ENCODE measurements at places on chromosomes 6 and 20. TPM values are rescaled to one million over a fixed set of nuclear protein-coding genes. Genes with fewer than 3 reads are reported as not detected.

The UST gene
- 6.3 TPM for polyA plus RNA-seq

The TFAP2D gene
- not detected for polyA plus RNA-seq

The LAMP5 gene
- polyA plus RNA-seq = 0.25 TPM

The CDKN1A gene
- polyA plus RNA-seq = 131 TPM

The IRAK1BP1 gene
- 5.2 TPM for polyA plus RNA-seq

DNA sequence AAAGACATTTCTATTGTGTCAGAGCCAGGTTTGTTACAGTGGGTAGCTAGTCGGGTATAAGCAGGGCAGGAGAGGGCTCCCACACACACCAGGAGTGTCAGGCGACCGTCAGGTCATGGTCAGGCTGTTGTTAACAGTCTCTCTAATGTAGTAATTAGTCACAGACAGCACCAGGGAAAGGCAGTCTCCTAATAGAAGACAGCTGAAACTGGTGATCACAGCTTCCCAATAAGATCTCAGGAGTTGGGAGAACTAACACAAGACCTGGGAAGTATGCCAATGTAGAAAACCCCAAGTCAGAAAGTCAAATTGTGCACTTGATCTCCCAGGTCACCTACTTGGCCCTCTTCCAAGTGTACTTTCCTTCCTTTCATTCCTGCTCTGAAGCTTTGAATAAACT is 53.0 kb upstream of the GPR6 start:
- DNase-seq = no peak

GRCh38 chr6:168623736-168624135 is 182.8 kb downstream of the SMOC2 start:
- DNase-seq = no peak

DNA sequence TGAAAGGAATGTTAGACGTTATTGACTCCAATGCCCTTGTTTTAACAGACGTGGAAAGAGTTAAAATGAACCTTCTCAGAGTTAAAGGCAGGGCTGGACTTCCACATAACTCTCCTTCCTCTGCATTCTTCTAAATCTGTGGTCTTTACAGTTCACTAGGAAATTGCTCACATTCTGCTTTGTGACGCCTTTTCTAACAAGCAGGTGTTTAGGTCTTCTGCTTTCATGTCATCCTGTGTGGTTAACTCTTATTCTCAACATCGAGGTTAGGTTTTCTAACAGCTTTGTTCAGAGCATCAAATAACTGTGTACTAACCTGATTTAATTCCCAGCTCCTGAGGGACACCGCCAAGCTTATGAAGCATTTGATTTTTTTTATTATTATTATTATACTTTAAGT is 81.3 kb upstream of the NT5E start:
- no peak for DNase-seq

GRCh38 chr20:8473459-8473858 is 341.4 kb downstream of the PLCB1 start:
- peak; percentile 15 for DNase-seq

DNA sequence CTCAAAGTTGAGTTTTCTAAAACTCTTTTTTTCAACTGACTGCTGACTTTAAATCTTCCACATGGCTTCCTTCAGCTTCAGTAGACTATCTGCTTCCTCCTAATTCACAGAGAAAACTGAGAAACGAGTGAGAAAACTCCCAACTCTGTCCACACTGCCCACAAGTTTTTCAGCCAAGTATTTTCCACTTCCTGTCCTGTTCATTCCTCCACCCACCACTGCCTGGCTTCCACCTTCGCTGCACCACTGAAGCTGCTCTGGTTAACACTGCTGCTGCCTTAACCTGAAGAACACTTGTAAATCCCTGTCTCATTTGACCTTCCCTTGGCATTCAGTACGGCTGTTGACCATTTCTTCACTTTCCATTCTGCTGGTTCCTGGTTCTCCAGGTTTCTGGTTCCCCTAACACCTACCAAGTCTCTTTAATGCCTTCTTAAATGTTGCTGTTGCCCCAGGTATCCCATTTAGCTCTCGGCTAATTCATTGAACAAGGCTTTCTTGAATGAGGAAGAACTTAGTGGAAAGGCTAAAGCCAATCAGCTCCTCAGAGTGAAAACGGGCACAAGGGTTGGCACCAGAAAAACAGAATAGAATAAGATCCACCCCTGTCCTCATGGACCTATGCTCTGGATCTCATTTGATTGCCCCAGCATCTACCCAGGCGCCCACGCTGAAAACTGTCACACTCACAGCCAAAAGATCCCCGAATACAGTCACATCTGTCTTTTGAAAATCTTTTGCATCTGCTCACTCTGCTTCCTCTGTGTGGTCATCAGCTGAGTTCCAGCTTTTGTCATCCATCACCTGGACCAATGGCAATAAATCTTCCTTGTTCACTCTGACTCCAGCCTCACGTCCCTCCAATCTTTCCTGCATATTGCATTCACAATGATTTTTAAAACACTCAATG is 104.4 kb upstream of the TAB2 start:
- no peak for DNase-seq

DNA sequence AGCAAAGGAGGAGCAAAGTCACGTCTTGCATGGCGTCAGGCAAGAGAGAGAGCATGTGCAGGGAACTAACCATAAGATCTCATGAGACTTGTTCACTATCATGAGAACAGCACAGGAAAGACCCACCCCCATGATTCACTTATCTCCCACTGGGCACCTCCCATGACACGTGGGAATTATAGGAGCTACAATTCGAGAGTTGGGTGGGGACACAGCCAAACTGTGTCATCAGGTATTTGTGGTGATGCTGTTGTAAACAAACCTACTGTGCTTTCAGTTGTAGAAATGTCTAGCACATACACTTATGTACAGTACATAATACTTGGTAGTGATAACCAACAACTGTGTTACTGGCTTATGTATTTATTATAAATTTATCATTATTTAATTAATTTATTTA is 128.3 kb downstream of the UTRN start:
- DNase-seq = no peak

DNA sequence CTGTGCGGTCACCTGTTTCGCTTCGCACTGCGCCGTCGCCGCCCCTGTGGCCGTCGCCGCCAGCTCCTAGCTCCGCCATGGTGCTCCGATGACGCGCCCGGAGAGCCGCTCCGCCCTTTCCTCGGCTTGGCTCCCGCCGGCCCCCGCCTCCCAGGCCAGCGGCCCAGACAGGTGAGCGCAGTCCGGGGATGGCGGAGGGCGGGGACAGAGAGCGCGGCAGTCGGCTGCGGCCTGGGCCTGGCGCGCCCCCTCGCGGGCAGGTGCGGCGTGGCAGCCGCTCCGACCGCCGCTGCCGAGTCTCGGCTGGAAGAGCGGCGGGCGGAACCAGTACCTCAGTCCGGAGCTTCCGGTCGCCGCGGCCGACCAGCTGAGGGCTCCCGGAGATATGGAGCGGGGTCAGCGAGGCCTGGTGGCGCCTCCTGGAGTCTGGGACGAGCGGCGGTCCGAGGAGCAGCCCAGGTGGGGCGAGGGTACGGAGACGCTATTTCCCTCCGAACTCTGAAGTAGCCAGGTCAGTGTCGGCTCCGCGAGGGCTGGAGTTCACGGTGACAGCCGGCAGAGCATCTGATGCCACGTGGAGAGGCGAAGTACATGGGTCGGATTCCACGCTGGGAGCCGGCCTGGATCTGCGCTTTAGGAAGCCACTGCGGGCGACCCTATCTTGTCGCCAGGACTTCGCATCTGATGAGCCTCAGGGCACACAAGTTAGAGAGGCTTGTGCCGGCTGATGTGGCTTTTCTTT is at the start of gene MAP7:
Gene MAP7 (minus strand): TSS at position 93 of the 742 bp plus-strand sequence. CDS start 14 bp downstream, at position 79.
- peak; percentile 14 for DNase-seq

- DNase-seq = no peak
These were observed 6.2 kb downstream of the VPS16 start for GRCh38 chr20:2846698-2847097.

DNA sequence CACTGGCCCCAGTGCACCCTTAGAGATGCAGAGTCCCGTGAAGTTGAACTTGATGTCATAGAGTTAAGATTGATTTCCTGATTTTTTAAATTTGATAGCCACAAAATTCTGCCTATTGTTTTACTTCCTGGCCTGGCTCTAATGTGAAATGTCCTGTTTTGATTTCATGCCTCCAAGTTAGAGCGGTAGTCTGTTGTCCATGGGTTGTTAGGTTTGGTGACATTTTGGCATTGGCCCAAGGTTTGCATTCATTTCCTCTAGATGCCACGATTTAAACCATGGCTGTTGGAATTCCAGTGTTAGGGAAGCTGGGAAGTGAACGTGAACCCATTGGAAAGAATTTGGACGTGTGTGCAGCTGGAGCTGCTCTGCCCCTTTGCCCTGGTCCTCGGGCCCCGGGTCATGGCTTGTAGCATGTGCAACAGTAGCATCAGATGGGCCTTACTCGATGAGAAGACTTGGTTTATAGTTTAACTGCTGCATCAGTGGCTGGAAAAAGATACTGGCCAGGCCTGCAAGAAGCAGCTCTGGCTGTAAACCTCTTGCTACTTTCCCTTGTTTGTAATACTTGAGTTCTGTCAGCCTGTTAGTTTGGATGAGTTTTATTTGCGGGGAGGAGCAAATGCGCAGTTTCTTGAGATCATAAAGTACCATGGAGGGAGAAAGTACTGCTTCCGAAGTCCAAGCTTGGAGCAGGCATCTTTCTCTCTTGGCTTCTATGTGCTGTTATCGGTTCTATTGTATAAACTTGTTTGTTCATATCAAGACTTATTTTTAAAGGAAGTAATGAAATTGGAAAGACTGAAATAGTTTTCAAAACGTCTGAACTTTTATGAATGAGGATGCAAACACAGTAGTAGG is 121.4 kb upstream of the CLDN20 start:
- no peak for DNase-seq

DNA sequence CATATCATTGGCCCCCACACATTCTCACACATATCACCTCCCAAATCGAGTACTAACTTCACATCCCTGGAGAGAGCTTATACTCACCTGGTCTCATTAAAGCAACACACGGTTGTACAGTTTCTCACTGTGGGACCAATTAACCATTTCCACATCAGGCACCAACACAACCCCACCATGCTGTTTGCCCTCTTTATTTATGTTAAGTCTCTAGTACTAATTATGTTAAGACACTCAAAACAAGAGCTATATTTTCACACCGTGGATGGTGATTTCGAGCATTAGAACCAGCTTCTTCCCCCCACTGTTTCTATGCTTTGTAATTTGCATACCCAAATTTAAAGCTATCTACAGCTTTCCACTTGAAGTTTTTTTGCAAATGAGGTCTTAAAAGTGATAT is 6.3 kb downstream of the SCML4 start:
- DNase-seq = no peak

DNA sequence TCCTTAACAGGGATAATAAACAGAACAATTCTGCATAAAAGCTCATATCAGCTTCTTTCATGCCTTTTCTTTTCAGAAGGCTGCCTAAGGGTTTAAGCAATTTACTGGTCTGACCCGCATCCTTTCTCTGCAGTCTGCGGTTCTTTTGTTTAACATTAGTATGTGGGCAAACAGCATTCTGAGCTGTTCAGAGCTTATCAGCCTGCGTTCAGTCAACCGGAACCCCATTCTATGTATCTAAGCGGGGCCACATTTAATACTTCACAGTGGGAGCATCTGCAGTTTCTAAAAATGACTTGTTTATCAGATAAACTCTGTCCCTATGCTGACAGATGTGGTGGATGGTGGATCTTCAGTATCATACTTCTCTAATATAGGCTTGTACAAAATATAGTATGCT is 758.9 kb upstream of the MMS22L start:
- DNase-seq = no peak

DNA sequence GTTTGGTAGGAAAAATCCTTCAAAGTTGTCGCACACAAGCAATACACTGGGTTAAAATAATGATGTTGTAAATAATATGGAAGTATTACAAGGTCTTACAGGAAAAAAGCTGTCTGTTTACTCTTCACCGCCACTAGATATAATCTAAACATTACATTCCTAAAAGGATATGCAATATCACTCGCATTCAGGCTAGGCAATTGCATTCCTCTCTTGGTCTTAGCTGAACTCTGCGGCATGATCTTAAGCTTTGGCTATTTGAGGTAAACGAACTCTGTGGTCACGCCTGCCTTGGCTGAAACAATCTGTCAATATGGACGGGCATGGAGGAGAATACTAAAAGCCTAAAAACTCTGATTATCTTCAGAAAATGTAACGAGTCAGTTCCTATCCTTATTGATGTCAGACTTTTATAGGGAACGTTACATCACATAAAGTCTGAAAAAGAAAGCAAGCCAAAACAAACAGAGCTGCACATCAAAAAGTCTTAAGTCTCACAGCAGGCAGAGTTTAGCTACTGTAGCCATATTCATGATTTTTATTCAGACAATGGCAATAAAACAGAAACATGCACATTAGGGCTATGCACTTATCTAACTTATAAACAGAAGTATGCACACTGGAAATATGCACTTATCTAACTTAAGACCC is 30.8 kb upstream of the FILIP1 start:
- DNase-seq = peak; percentile 24

GRCh38 chr20:3808544-3808943 is 11.8 kb upstream of the AP5S1 start:
- no peak for DNase-seq

- DNase-seq = peak; percentile 72
These were observed 21.8 kb upstream of the LRRN4 start for GRCh38 chr20:6075428-6076219.

- DNase-seq = no peak
These were observed 750.8 kb upstream of the SLC35B3 start for GRCh38 chr6:9186148-9186547.

- peak; percentile 85 for DNase-seq
These were observed 118.1 kb downstream of the CEBPB start for GRCh38 chr20:50308513-50309279.

DNA sequence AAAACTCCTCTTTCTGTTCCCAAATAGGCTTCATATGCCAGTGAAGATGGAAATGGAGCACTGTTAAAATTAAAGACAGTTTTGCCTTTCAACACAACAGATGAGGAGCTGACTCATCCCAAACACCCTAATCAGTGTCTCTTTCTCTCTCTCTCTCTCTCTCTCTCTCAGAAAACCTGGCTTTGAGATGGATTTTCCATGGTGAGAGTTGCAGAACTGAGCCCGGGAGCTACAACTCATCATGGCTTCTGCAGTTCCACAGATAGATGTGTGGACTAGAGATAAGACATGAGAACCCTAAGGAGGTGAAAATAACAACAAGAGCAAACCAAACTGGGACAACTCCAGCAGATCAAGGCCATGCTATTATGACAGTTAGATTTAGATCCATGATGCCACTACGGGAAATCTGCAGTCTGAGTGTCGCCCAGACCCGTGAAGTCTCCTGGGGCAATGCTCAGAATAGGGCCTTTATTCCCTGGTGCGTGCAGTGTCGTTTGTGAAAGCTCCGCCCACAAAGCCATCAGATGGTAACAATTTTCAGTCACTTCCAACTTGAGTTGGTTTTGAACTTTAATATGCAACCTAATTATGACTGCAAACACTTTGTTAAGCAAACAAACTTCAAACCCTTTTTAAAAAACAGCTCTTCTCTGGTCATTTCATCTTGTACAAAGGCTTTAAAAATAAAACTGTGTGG is 338.2 kb upstream of the PREP start:
- DNase-seq = no peak

All from muscle of arm (tissue), 14 donors.